ENCODE measurements at places on chromosomes 11 and 22. TPM values are rescaled to one million over a fixed set of nuclear protein-coding genes. Genes with fewer than 3 reads are reported as not detected.

- no peak for DNase-seq
These were observed 80.4 kb downstream of the BDNF start for GRCh38 chr11:27619763-27620335.

DNA sequence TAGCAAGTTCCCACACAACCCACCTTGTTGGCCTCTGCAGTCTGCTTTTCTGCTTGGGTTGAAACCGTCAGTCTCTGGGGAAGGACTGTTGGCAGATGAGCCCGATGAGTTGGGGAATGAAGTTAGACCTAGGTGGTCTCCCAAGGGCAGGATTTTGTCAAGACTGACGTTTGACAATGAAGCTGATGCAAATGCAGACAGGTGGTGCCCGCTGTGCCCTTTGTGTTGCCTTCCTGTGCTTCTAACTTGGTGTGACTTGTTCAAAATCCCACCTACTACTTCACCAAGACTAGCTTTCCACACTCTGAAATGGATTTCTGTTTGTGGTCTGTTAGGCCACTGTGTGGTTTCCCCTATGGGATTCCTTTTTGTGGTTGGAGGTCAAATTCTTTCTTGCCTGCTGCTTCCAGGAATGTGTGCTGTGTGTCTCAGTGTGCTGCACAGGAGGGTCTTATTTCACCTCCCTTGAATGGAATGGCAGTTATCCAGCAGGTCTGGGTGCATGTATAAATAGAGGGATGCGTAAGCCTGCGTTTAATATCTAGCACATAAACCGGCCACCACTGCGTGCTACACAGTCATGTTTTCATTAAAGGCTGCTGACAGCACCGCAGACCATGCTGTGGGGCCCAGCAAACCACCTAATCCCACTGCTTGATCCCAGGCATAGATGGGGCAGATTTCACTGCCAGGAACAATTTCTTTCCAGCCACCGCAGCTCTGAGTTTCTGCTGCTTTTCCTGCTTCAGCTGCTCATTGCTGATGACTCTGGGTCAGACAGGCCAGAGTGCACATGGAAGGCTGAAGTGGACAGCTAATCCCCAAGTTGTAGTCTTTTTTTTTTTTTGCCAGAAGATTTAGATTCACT, 44.8 kb downstream of the ADAMTS8 start:
- DNase-seq, result no peak

DNA sequence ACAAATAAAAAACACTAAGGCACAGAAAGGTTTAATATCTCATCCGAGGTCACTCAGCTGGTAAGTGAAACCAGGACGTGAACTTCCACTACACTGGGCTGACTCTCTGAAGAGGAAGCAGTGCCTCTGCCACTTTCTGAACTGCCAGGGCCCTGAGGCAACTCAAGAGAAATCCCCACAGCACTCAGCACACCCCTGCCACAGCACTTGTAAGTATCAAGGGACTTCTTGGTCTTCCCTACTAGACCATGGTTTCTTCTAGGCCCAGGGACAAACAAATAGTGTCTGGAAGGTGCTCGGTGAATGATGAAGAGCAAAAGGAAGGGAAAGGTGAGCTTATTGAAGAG, 49.7 kb downstream of the RPL27A start:
- no peak for DNase-seq

GRCh38 chr22:31286360-31287255, 5.7 kb downstream of the PIK3IP1 start:
- DNase-seq, result peak; percentile 67

- no peak for DNase-seq
These were observed 13.6 kb downstream of the XRRA1 start for GRCh38 chr11:74935285-74935684.

DNA sequence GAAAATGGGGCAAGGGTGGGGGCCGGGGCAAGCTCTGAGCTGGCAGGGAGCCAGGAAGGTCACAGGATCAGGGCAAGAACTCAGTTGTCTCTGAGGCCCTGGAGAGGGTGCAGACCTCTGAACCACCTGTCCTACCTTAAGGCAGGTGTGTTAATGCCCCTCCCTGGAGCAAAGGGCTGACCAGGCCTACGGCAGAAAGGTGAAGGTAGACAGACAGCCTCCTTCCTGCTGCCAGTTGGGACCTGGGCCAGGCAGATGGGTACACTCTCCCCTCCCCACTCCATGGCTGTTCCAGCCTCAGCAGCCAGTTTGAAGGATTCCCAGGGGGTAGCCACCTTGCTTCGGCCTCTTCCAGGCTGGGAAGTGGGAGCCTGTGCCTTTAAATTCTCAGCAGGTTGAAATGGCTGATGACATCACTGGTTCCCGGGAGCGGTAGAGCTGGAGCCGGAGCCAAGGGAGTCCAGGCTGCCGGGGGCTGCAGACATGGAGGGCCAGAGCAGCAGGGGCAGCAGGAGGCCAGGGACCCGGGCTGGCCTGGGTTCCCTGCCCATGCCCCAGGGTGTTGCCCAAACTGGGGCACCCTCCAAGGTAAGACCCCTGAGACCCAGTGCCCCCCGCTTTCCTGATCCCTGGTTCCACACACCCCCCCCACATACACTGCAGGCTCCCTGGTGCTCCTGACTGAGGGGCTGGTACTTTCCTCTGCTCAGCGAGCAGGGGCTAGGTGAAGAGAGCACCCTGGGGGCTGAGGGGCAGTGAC, at the start of gene INPP5J:
INPP5J (plus strand) TSS at position 435 of the 760 bp plus-strand sequence; CDS start at position 484, 49 bp downstream.
- no peak for DNase-seq

- DNase-seq, result no peak
These were observed 14.2 kb upstream of the MOB2 start for GRCh38 chr11:1500466-1501420.

DNA sequence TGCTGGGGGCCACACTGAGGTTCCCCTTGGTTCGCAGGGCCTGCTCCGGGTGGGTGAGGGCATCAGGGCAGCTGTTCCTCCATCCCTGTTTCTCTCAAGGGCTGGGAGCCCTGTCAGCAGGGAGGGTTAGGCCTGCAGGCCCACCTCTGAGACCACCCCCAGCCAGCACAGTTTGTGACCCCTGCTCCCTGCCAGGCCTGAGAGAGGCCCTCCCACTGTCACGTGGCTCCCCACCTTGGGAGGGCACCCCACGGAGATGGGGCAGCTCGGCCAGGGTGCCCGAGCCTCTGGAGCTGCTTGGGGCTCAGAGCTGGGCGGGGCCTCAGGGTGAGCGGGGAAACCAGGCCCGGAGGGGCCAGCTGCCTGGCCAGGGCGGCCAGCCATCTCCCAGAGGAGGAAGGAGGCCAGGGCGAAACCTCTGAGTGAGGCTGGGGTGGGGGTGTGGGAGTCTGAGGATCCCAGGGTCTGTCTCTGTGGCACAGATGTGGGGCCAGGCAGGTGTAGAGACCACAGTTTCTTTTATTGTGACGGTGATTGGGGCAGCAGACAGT, 2.5 kb upstream of the INS start:
- DNase-seq, result no peak

DNA sequence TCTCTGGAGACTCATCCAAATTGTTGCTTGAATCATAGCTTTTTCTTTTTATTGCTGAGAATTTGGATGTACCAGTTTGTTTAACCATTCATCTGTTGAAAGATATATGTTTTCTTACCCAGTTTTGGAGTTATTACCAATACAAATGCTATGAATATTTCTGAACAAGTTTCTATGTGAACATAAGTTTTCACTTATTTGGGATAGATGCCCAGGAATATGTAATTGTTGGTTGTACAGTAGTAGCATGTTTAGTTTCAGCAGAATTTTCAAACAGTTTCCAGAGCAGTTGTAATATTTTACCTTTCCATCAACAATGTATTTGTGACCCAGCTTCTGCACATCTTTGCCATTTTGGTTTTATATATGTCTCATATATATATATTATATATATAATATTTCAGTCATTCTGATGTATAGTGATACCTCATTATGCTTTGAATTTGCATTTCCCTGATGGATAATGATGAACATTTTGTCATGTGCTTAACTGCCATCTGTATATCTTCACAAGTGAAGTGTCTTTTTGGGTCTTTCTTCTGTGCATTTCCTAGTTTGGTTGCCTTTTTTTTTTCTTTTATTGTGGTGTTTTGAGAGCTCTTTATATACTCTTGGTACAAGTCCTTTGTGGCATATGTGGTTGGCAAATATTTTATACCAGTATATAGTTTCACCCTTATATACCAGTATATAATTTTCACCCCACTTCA, 118.8 kb downstream of the LUZP2 start:
- no peak for DNase-seq

DNA sequence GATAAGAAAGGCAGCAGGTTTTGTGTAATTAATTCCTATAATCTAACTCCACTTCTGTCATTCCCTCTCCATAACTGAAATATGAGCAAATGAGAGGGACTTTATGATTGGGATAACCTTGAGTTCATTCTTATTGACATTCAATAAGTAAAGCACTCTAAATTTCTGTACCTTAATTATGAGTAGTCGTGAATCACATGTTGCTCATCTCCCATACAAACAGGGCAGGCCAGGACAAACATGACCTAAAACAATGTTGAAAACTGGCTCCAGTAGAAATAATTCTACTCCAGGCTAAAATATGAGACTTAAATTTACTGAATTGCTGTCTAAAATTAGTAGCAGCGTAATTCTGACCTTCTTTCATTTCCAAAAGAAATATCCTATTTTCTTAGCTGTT, 505.4 kb downstream of the NELL1 start:
- DNase-seq, result no peak

DNA sequence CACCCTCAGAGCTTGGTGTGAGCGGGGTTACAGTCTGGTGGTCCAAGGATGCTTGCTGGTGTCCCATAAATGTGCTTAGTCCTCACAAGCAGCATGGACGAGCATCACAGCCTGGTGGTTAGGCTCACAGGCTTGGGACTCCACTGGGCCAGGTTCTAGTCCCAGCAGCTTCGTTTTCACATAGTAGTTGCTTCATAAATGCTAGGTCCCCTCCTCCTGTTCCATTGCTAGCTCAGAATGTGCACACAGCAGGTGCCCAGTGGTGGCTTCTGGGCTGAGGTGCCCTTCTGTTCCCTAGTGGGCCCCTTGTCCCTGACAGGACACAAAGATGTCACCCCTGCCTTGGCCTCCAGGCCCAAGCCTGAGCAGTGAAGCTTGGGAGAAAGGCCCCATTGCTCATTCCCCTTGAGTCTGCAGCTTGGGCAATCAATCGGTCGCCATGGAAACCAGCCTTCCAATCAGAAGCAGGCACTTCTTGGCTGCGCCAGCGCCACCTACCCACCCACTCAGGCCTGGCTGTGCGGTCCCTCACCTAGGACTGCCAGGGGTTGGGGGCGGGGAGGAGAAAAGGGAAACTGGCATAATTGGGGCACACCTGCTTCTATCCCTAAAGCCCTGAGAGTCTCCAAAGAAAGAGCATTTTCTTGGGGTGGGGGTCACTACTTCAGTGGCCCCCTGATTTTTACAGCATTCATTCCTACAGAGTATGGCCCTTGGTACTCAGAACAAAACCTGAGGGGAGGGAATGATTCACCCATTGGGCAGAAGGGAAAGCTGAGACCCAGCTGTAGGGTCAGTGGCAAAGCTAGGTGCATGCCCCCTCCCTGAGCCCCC, 48.1 kb downstream of the CYTH4 start:
- DNase-seq, result peak; percentile 62

- DNase-seq, result no peak
These were observed 500.5 kb downstream of the FAM181B start for GRCh38 chr11:82233201-82233600.

DNA sequence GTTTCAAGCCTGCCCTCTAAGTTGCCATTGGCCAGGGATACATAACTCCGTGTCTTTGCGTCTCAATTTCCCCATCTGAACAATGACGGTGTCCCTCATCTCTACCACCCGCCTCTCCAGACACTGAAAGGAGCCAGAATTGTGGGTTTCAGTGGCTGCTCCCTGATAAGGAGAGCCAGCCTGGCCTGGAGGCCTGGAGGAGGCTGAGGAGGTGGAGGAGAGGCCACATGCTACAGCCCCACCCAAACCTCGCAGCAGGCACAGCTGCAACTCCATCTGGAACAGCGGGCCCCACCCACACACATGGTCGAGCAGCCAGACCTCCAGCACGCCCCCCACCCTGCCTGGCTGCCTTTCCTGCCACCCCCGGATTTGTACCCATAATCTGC, 34.4 kb upstream of the CD82 start:
- DNase-seq, result no peak

DNA sequence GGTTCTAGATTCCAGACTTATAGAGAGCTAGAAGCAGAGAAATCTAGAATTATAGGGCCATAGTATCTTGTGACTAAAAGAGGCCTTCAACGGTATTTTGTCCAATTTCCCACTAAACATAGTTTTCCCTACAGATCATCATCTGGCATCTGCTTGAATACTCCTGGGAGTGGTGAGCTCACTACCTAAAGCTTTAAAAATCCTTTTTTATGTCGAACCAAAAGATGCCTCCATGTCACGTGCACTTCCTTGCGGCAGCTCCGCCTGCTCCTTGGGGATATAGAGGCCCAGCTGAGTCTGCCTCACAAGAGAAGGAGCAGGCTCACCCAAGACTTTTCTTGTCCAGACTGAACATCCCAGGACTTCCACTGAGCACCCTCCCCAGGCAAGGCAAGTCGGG, 4.3 kb upstream of the MB start:
- DNase-seq, result no peak

DNA sequence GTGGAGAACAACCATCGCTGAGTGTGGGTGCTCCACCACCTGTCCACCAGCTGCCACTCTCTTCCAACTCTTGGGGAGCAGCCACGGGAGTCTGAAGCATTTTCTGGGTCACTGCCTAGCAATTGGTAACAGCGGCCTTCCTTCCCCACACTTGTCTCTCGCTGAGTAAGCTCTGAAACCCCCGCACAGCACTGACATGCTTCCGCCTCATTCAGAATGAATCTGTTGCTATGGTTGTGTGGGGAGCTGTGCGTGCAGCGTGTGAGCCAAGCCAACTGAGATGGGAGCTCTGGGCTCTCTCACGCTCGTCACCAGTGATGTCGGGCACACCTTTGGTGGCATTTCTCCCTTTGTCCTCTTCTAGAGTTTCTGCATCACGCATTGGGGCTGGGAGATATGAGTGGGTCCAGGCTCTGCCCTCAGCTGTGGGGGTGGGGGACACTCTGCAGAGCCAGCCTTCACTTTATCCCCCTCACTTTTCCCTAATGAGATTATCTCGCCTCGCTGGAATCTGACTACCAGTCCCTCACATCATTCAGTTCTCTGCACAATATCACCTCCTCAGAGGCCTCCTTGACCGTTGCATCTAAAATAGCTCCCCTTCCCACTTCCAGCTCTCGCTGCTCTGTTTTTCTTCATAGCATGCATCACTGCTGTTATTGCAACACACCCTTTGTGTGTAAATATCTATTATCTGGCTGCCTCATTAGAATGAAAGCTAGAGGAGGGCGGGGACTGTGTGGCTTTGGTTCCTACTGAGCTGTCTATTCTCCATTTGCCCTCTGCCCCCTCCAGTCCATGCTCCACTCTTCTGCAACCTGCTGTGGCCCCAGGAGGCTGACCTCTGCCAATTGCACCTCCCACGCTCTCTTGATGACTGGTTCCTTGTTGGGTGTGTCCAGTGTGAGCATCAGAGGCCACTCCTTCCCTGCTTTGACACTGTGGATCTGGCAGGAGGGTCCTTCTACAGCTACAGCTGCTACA, 569.9 kb upstream of the CADM1 start:
- no peak for DNase-seq

ASPHD2 gene
- 2.0 TPM for total RNA-seq

ART5 gene
- total RNA-seq, result not detected

OR5T3 gene
- not detected for total RNA-seq

PRODH gene
- not detected for total RNA-seq

SCGB1A1 gene
- not detected for total RNA-seq

SAC3D1 gene
- total RNA-seq, result 8.5 TPM

SNX32 gene
- total RNA-seq, result 0.51 TPM

OR4D5 gene
- total RNA-seq, result not detected

CNGA4 gene
- not detected for total RNA-seq

HYLS1 gene
- total RNA-seq, result 5.8 TPM

C11orf16 gene
- not detected for total RNA-seq

P2RX6 gene
- total RNA-seq, result not detected

CENPM gene
- total RNA-seq, result 30.0 TPM

KCNJ11 gene
- total RNA-seq, result 0.64 TPM

Data from dermis microvascular lymphatic vessel endothelial cell (primary cell).